Activated CD4-positive, alpha-beta T cell treated with anti-CD3 and anti-CD28 coated beads, Interleukin-10, Interleukin-2, amounts not matched to agents 100 ng/mL and 50 ng/mL, durations not matched to agents 16 hours and 8 hours (primary cell): ENCODE measurements at places on chromosomes 2 and 18.
A peak's percentile ranks its signal among the peaks of the same experiment; 100 is the strongest.

DNA sequence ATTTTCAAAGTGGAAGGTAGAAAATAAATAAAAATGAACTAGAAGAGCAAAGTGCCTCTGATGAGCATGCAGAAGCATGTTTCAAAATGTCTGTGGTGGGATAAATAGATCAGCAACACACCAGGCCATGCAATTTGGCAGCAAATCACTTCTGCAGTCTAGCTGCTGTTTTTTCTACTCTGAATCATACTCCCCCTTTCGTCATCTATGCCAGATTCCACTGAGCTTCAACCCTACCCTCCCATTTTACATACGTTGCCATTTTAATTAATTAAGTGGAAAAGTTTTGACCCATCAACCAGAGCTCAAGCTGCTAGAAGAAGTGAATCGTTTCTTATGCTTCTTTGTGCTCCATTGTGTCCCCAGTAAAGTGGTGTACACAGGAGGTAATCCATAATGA, 79.3 kb downstream of the NRXN1 start:
- DNase-seq: no peak

- no peak for DNase-seq
Observed at GRCh38 chr2:91442246-91442905, 2750.9 kb downstream of the RPIA start.

DNA sequence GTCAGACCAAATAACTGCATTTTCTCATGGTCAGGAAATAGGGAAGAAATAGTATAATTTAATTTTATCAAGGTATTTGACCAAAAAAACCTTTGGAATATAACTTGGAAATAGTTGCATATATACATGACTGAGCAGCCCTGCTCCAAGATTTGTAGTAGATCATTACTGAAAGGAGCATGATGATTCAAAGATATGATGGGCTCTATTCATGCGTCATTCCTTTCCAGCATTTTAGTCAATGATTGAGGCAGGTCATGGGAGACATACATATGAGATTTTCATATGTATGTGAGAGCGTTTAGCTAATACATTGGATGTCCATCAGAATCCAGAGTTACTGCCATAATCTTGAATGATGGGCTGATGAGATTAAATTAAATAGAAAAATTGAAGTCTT, 74.5 kb downstream of the CAB39 start:
- DNase-seq: no peak

GRCh38 chr2:216044883-216045486, 31.6 kb upstream of the MREG start:
- peak; percentile 59 for DNase-seq

DNA sequence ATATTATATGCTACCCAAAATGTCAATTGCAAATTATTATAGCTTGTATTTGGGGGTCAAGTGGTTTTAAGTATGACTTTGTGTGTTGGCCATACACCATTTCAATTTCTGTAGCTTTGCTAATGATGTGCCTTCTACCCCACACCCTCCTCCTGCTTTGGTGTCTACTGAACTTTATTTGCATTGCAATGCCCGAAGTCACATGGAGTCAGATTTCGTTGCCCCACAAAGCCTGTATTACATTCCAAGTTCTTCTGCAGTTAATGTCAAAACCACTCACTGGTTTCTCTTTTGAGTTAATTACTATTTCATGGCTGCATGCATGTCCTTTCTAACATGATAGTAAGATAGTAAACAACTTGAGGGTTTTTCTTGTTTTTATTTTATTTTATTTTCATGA, 528.9 kb downstream of the RIT2 start:
- DNase-seq: no peak

DNA sequence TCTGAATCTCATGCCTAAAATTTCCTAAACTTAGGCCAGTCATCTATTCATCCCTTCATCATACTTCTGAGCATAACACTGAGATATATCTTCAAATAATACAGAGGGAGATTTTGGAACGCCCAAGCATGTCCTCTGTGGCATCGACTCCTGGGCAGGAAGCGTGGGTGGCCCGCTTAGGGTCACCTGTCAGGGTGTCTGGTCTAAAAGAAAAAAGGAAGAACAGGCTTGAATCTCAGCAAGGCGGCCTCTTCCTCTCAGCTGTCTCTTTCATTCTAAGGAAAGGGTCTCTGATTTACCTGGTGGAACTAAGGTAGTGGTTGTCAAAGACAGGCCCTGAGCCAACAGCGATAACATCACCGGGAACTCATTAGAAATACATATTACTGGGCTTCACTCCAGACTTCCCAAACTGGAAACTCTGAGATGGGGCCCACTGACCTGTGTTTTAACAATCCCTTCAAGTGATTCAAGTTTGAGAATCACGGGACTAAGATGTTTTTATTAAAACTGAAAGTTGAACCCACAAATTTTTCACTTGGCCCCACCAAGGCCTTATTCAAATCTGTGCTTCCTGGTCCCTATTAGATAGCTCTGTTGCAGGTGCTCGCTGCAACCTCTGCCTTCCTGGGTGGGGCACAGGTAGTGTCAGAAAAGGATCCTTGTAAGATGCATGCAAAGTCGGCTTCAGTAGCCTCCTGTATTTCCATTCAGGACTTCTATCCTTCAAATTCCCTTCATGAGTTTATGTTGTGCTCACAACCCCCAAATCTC, 162.3 kb upstream of the CCDC68 start:
- no peak for DNase-seq

DNA sequence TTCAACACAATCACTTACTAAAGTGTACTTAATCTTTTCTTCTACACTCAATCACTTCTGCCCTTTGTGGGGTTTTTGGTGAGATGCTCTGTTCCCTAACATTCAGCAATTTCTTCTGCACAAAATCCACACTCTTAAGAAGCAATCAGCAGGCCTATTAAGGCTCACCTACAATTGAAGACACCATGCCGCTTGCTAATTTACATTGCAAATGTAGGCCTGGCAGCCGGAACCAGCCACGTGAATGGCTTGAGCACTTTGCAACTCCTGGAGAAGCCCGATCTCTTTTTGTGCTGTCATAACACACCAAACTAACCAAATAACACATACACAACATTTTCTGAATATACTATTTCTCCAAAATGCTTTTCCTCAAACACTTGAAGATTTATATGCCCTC, 66.3 kb downstream of the NYAP2 start:
- DNase-seq: no peak

DNA sequence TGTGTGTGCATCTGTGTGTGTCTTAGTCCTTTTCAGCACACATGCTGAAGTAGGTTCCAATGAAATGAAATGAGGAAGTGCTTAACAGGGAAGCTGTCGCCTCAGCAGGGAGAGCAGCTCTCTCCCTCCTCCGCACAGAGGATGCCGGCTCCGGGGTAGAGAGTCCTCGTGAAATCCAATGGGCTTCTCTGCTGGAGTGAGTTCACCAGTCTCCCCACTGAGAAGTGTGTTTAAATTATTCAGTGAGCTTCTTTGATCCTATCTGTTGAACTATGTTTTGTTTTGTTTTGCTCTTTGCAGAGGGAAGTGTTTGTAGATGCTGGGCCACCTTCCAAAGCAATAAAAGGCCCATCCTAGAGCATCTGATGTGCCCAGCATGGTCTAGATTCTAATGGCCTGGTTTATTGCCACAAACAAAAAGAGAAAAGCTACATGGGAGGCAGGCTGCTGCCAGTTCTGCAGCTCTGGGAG, 6.7 kb downstream of the PPP1R7 start:
- no peak for DNase-seq

DNA sequence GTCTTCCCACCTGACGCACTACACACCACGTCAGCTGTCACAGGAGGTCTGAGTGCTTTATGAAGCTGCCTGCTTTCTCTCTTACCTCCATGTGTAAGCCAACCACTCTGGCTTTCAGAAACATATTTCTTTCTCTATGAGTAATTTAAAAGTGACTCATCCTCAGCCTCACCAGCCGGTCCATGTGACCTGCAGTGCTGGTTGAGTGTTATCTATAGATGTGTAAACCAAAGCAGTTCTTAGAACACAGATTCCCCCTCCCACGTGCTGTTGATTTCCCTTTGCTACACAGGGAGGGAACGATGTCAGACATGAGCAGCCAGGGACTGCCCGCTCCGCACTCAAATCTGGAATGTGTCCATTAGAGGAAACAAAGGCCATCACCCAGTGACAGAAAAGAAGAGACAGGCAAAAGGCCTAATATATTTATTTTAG, 157.8 kb downstream of the BCL2 start:
- peak; percentile 96 for DNase-seq

GRCh38 chr2:59684116-59684770, 869.2 kb downstream of the BCL11A start:
- no peak for DNase-seq

DNA sequence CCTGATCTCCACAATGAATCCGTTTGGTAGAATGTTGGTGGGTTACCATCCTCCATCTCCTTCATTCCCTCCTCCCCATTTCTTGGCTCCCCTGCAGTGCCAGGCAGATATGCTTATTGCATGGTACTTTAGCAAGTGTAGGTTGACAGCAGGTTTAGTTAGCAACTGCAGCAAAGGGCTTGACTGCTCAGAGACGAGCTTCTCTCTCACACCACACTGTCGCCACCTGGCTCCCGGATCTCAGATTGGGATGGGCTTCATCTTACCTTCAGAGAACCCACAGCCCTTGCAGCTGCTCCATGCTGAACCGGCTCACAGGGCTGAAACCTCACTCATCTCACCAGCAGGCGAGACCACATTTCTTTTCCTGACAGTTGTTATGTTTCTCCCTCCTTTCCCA, 88.8 kb downstream of the VWA3B start:
- no peak for DNase-seq

- DNase-seq: no peak
Observed at GRCh38 chr2:27162151-27163121, 13.6 kb downstream of the TCF23 start.

- no peak for DNase-seq
Observed at GRCh38 chr2:179606141-179606540, 255.3 kb downstream of the ZNF385B start.
